ENCODE measurements at places on chromosomes 6 and 20.

DNA sequence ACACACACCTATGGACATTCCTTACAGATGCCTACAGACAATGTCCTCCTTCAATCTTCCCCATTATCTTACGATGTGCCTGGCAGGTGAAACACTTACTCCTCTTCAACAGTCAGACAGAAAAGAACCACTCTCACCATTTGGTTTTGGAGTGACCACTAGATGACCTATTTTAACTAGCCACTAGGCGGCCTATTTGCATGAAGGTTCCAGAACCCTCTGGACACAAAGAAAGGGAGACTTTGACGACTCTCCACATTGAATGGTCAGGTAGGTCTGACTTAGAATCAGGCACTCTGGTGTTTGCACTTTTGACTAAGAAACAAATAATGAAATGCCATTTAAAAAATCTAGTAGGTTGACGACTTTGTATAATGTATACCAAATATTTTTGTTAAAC lies 42.0 kb downstream of the PNLDC1 start:
- DNase-seq: peak; percentile 21

DNA sequence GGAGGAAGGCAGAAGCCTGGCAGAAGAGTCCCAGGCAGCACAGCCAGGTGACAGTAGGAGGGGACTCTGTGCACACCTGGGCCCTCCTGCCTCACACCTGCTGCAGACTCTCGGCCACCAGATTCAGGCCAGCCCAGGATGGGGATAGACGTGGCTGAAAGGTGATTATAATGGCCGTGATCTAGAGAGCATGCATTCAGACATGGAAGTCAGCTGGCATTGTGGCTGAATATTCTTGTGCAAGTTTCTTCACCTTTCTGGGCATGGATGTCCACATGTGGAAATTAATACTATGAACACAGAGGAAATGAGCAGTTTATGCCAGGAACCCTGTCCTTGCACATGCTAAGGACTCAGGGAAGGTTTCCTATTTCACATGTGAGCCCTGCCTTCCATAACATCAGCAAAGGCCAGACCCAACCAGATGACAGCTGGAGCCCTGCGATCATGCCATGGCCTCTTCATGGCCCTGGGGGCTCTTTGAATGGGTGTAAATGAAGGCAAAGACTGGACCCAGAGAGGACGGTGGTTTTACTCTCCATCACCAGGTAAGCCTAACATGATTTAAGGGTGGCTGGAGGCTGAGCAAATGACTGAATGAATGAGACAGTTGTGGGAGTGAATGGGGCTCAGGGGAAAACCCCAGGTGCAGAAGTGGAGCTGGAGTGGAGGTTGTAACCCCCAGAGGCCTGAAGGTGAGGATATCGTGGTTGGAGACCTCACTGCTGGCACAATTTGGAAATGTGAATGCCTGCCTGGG lies 2.7 kb upstream of the RAET1L start:
- DNase-seq: no peak

GRCh38 chr20:58182521-58183140 lies 45.8 kb downstream of the ANKRD60 start:
- no peak for DNase-seq

GRCh38 chr6:132199343-132199742 lies 201.9 kb downstream of the MOXD1 start:
- DNase-seq: peak; percentile 89

DNA sequence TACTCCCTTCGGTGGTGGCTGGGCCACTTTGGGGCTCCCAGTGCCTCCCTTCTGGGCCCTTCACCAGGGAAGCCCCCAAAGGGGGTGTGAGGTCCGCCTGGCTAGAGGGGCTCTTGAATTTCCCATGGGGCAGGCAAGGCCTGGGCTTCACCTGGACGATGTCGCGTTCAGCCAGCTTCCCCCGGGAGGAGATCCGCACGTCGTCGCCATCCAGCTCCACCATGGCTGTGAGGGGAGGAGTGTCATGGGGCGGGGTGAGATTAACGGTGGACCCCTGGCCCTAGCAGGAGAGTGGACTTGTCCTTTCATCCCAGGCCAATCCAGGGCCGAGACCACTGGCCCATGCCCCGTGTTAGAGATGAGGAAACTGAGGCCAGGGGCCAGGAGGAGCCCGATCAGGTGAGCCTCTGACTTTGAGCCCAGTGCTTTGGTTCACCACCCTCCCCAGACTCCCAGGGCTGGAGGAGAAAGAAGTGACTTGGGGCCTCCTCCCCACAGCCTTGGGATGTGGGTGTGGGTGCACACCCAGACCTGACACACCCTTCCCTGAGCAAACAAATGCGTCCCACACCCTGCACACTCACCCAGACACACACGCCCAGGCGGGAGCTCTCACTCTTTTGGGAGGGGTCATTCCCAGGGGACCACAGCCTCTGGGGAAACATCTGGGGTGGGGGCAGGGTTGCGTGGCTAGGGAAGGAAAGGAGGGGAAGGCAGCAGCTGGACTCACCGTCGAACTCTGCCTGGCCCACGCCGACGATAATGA lies 46.1 kb downstream of the RAB44 start:
- no peak for DNase-seq
